ENCODE measurements at places on chromosomes 1 and 21. TPM values are rescaled to one million over a fixed set of nuclear protein-coding genes. Genes with fewer than 3 reads are reported as not detected.
A peak's percentile ranks its signal among the peaks of the same experiment; 100 is the strongest.

Gene NHLH1
- 0.45 TPM for total RNA-seq

Gene ZNF697
- 0.68 TPM for total RNA-seq

DNA sequence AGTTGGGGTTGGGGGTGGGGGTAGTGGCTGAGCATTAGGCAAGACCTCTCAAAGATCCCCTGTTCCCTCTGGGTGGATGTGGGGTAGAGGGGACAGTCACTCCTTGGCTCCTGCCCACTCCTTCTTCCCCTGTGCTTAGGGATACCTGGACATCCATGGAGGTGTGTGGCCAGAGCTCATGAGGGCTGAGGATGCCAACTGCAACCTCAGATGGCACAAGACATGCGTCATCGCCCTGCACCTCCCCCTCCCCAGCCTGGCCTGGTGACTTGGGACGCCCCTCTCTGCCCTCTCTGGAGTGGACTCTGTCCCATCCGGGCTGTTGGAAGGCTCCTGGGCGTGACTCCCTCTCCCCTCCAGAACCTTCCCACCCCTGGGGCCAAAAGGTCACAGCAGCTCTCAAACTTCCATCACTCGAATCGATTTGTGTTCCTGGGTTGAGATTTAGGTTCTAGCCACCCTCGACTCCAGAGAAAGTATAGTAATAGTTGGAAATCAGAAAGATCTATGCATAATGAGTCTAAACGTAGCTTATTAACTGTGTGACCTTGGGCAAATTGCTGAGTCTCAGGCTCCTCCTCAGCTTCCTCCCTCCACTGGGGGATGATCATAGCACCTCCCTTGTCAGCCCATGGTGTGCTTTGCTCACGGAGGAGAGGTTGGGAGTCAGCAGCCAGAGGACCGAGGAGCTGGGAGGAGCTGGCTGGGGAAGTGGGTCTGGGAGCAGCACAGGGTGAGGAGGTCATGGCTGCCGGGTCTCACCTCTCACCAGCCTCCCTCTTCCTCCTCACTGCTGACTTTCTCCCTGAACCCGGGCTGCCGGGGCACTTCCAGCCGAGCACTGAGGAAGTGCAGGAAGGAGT lies 2.2 kb upstream of the PTPN7 start:
- peak; percentile 65 for DNase-seq

- no peak for DNase-seq
These were observed 100.0 kb upstream of the SLC44A3 start for GRCh38 chr1:94719926-94720793.

Gene TFF2
- not detected for total RNA-seq

Gene OR6Y1
- not detected for total RNA-seq

Gene SPRR5
- not detected for total RNA-seq

GRCh38 chr1:31712630-31713029 lies 8.8 kb upstream of the COL16A1 start:
- no peak for DNase-seq

Gene ERICH3
- total RNA-seq, result not detected

GRCh38 chr1:233361876-233362275 lies 34.4 kb downstream of the MAP3K21 start:
- DNase-seq, result no peak

- peak; percentile 92 for DNase-seq
These were observed 409 bp upstream of the HOOK1 start for GRCh38 chr1:59814180-59814900.

- no peak for DNase-seq
These were observed 16.1 kb upstream of the LYST start for GRCh38 chr1:235882816-235883215.
